Heart right ventricle (tissue), 16 donors: ENCODE measurements at places on chromosomes 2 and 18. TPM values are rescaled to one million over a fixed set of nuclear protein-coding genes. Genes with fewer than 3 reads are reported as not detected.
A peak's percentile ranks its signal among the peaks of the same experiment; 100 is the strongest.

GRCh38 chr18:3391704-3392466 lies 58.1 kb upstream of the TGIF1 start:
- H3K4me3 ChIP-seq: no peak overlapping the region
- no peak for DNase-seq
- no peaks in the 10 kb centered on the region for H3K36me3 ChIP-seq
- H3K27ac ChIP-seq: no peak overlapping the region
- H3K4me1 ChIP-seq: no peaks in the 10 kb centered on the region
- no peaks in the 10 kb centered on the region for H3K27me3 ChIP-seq

- no peak overlapping the region for H3K27ac ChIP-seq
- H3K36me3 ChIP-seq: peaks cover 13% of the 10 kb centered on the region
- no peak for DNase-seq
- H3K27me3 ChIP-seq: no peaks in the 10 kb centered on the region
- no peak overlapping the region for H3K4me3 ChIP-seq
Measured at GRCh38 chr2:65340898-65341681, 91.3 kb downstream of the SPRED2 start.

DNA sequence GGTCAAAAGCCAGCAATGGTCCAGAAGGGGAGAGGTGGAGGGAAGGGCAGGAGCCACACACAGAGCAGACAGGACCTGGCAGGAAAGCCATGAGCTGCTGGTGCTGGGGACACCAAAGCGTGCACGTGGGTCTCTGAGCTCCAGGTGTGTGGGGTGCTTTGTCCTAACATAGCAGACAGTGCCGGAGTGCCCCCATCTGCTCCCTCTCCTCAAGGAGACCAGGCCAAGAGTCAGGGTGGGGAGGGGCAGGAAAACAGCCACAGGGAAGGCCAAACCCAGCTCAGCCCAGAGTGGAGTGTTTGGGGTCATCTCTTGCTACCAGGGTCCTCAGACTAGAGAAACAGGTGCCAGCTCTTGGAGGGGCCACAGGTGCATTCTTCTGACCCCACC lies 4.2 kb upstream of the GPC1 start:
- no peaks in the 10 kb centered on the region for H3K4me1 ChIP-seq
- no peak overlapping the region for H3K27ac ChIP-seq
- H3K27me3 ChIP-seq: no peaks in the 10 kb centered on the region
- no peak overlapping the region for H3K4me3 ChIP-seq
- no peaks in the 10 kb centered on the region for H3K36me3 ChIP-seq

DNA sequence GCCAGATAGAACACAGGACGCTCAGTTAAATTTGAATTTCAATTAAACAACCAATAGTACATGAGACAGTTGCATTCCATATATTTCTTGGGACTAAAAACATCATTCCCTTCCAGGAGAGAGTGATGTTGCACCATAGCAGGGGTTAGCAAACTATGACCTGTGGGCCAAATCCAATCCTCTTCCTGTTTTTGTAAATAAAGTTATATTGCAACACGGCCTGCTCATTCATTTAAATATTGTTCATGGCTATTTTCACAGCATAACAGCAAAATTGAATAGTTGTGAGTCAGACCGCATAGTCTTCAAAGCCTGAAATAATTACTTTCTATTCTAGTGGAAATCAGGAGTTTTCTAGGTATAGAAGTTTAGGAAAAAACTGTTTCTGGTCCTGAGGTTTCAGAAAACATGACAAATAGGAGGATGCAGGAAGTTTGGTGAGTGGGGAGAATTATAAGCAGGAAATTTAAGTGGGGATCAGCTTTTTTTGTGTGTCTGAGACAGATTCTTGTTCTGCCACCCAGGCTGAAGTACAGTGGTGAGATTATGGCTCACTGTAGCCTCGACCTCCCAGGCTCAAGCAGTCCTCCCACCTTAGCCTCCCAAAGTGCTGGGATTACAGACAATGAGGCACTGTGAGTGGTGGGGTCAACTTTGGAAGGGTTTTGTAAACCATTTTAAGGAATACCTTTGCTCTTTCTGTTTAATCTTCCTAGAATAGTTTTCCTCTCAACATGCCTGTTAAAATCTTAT lies 131.5 kb downstream of the SOCS6 start:
- H3K4me1 ChIP-seq: peaks cover 46% of the 10 kb centered on the region
- no peak overlapping the region for H3K27ac ChIP-seq
- H3K4me3 ChIP-seq: no peak overlapping the region

DNA sequence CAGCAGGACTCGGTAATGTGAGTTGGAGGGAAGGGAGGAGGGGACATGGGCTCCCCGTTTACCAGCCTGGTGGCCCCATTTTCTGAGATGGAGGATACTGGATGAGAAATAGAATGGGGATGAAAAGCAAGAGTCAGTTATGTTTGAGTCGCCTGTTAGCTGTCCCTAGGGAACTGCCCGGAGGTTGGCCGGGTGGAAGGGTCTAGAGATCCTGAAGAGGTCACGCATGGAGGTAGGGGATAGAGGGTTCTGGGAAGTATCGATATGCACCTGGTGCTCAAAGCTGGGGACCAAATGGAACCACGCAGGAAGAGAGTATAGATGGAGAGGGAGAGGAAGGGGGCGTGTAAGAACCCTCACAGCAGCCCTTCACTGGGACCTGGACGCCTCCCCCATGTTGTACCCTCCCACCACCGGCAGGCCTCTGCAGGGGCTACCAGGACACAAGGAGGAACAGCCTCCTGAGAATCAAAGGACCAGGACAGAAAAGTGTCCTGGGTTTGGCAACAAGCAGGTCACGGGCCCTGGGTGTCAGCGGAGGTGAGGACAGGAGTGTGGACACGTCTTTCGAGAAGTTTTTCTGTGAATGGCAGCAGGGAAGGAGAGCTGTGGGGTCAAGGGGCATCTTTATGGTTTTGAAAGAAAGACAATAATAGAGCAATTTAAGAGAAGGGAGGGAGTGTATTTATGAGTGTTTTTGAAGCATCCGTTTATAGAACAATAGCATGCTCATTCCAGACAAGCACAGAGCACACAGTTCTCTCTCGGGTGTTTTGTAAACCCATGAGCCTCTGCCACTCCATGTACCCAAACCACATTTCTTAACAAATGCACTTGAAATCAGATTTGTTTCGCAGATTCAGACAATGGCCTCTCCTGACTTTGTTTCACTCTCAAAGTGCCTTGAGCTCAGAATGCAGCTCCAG lies 132.2 kb downstream of the SMAD7 start:
- peak overlapping the region; percentile 45 for H3K27ac ChIP-seq
- DNase-seq: no peak
- H3K36me3 ChIP-seq: no peaks in the 10 kb centered on the region
- H3K4me1 ChIP-seq: peaks cover 21% of the 10 kb centered on the region
- no peaks in the 10 kb centered on the region for H3K27me3 ChIP-seq

DNA sequence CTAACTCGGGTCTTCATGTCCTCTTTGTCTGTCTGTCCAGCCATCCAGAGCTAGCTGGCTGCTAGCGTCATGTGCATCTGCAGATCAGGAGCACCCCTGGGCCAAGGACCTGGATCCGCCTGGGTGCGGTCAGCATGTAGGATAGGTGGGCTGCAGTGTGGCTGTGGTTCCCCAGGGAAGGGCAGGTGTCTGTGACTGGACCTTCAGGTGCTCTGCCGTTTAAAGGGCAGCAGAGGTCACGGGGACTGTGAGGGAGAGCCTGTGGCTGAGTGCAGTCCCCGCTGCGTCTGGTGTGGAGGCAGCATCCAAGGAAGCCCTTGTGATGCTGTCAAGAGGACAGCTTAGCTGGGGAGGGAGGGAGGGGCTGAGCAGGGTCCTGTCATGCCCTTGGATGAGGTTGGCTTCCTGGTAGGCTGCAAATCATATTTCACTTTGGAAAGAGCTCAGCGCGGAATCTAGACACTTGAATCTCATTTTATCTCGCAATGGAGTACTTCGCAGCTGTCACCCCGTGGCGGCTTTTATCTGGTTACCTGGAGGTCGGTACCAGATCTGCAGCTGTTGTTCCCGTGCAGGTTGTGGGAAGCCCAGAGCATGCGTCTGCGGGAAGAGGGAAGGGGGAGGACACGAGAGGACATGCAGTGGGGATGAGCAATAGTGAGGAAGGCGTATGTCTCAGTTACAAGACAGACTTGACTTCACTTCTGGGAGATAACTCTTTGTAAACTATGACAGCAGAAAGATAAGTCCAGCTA lies 5.9 kb upstream of the RALB start:
- H3K36me3 ChIP-seq: no peaks in the 10 kb centered on the region
- H3K4me1 ChIP-seq: peaks cover 7% of the 10 kb centered on the region
- H3K27me3 ChIP-seq: no peaks in the 10 kb centered on the region
- H3K27ac ChIP-seq: no peak overlapping the region
- DNase-seq: no peak

GRCh38 chr18:66136039-66136438 lies 385.2 kb downstream of the CDH7 start:
- H3K4me1 ChIP-seq: no peaks in the 10 kb centered on the region
- H3K4me3 ChIP-seq: no peak overlapping the region
- no peak for DNase-seq
- H3K36me3 ChIP-seq: no peaks in the 10 kb centered on the region

- DNase-seq: no peak
- H3K36me3 ChIP-seq: no peaks in the 10 kb centered on the region
- no peaks in the 10 kb centered on the region for H3K27me3 ChIP-seq
- H3K4me1 ChIP-seq: no peaks in the 10 kb centered on the region
Measured at GRCh38 chr2:15158100-15158499, 403.0 kb downstream of the NBAS start.

DNA sequence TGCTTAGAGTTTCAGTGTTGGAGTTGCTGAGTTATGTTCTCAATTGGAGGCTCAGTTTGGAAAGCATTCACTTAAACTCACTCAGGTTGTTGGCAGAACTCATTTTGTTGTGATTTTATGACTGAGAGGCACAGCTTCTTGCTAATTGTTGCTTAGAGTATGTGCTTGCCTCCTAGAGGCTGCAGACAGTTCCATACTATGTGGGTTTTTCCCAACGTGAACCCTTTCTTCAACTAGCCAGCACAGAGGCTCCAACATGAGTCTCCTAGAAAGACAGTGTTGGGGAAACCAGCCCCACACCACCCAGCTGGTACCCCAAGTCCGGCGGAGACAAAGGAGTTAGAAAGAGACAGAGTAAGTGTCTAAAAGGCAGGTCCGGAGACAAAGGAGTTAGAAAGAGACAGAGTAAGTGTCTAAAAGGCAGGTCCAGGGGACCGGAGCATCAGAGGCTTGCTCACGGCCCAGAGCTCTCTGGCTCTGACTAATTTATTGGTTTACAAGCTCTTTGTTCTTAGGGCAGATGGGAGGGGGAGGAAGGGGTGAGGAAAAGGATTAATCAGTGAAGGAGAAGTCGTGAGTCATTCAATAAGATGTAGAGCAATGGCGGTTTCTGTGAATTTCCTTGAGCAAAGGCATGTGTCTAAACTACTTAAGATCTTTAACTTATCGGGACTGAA lies 999.7 kb upstream of the LRRTM1 start:
- H3K27me3 ChIP-seq: no peaks in the 10 kb centered on the region
- H3K27ac ChIP-seq: no peak overlapping the region
- no peaks in the 10 kb centered on the region for H3K4me1 ChIP-seq
- no peaks in the 10 kb centered on the region for H3K36me3 ChIP-seq
- H3K4me3 ChIP-seq: no peak overlapping the region

DNA sequence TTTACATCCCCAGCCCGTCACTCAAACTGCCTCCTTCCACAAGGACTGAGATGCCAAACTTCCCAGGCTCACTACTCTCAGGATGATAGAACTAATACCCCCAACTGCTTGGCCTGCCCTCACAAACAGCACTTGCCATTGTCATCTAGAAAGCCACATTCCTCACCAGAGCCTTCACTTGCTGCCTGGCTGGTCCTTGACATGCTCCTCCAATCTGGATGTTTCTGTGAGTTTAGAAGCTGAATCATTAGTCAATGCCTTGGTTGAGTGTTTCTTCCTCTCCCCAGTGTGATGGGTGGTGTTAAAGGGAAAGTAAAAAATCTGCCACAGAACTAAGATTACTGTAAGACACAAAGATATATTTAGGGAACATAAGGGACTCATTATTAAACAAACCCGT lies 52.5 kb downstream of the MARCHF4 start:
- no peak overlapping the region for H3K27ac ChIP-seq
- H3K4me3 ChIP-seq: no peak overlapping the region
- H3K36me3 ChIP-seq: no peaks in the 10 kb centered on the region
- H3K27me3 ChIP-seq: no peaks in the 10 kb centered on the region

DNA sequence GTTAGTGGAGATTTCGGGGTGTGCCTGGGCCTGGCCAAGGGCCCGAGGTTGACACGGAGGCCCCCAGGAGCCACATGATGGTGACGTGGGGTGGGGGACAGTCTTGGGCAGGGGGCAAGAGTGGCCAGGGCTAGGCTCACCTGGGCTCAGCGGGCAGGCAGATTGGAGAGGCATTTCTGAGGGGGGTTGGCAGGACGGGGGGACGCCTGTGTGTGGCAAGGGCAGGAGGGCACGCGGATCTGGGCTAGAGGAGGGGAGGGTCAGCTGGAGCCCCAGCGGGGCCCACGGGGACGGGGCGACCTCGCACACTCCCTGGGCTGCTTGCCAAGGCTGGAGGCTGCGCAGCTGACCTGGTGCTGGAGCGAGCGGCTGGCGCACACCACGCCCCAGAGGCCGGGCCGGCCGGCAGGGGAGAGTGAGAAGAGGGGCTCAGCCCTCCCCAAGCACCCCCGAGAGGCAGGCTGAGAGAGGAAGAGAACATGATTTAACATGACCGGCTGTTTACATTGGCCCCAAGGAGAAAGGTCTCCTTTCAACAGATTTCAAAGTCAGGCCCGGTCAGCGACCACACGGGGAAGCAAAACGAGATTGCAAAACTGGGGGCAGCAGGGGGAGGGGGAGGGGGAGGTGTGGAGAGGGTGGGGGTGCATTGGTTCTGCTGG lies 38.0 kb upstream of the SNED1 start:
- H3K4me1 ChIP-seq: peaks cover 5% of the 10 kb centered on the region
- peak; percentile 71 for DNase-seq
- no peak overlapping the region for H3K4me3 ChIP-seq
- H3K27me3 ChIP-seq: no peaks in the 10 kb centered on the region

DNA sequence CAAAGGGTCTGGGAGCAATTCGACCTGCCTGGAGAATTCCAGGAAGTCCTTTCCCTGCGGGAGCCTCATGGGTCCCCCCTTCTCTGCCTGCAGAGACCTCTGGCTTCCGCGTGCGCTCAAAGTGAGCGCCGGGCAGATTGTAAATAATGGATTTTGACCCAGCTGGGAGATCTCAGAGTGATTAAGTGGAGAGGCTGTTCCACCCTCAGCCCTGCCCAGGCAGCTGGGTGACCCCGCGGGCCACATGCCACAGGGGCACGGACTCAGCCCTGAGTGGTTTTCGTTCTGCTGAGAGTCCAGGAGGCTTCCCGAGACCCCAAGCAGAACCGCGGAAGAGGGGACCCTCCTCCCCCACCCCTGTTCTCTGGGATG lies 1.2 kb downstream of the KCNG2 start:
- H3K36me3 ChIP-seq: no peaks in the 10 kb centered on the region
- peaks cover 48% of the 10 kb centered on the region for H3K27me3 ChIP-seq
- no peak for DNase-seq
- H3K4me3 ChIP-seq: peak overlapping the region; percentile 28

GRCh38 chr2:109247340-109247739 lies 118.3 kb downstream of the SH3RF3 start:
- H3K36me3 ChIP-seq: no peaks in the 10 kb centered on the region
- H3K27ac ChIP-seq: no peak overlapping the region
- H3K4me1 ChIP-seq: peaks cover 22% of the 10 kb centered on the region
- no peaks in the 10 kb centered on the region for H3K27me3 ChIP-seq

Gene CTLA4
- 0.13 TPM for polyA plus RNA-seq

Gene LYG1
- polyA plus RNA-seq: 4.6 TPM

Gene LRP2
- not detected for polyA plus RNA-seq

Gene PTPRN
- not detected for polyA plus RNA-seq

Gene SPEG
- 62.9 TPM for polyA plus RNA-seq

Gene KCNIP3
- 6.8 TPM for polyA plus RNA-seq

Gene DQX1
- polyA plus RNA-seq: 0.03 TPM

Gene C18orf32
- 63.0 TPM for polyA plus RNA-seq

Gene STAT4
- polyA plus RNA-seq: 2.2 TPM
